ENCODE measurements at places on chromosomes 1 and 21.

DNA sequence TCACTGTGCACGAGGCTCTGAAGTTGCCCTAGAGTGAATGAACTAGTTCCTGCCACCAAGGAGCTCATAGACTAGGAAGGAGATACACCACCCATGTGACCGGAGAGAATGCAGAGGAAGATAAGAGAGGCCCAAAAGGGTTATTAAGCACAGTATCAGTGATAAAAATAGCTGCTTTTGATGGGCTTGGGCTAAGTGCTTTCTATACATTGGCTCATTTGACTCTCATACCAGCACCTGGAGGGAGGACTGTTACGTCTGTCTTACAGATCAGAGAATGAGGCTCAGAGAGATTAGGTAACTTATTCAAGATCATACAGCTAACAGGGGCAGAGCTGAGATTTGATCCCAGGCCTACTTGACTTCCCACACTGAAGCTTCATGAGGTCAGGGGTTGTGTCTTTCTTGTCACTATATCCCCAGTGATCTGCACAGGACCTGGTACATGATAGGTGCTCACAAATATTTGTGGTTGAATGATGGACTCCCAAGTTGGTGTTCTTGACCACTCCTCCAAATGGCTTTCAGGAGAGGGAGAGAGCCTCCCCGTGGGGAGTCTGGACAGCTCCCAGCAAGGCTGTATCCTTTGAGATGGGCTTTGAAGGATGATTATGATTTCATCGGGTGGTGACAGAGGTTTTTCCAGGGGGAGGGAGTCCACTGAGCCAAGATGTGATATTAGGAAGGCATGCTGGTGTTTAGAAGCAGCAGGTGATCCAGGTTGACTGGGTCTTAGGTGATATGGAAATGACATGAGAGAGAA lies 14.4 kb downstream of the PPFIA4 start:
- DNase-seq, result no peak

GRCh38 chr1:187655104-187655503 lies 826.4 kb downstream of the PLA2G4A start:
- DNase-seq, result peak; percentile 71

GRCh38 chr1:245956225-245956624 lies 550.9 kb downstream of the SMYD3 start:
- DNase-seq, result peak; percentile 70

GRCh38 chr1:116325922-116326321 lies 47.1 kb upstream of the ATP1A1 start:
- DNase-seq, result no peak

- peak; percentile 72 for DNase-seq
These were observed 59.8 kb upstream of the CSF1 start for GRCh38 chr1:109850827-109851226.

DNA sequence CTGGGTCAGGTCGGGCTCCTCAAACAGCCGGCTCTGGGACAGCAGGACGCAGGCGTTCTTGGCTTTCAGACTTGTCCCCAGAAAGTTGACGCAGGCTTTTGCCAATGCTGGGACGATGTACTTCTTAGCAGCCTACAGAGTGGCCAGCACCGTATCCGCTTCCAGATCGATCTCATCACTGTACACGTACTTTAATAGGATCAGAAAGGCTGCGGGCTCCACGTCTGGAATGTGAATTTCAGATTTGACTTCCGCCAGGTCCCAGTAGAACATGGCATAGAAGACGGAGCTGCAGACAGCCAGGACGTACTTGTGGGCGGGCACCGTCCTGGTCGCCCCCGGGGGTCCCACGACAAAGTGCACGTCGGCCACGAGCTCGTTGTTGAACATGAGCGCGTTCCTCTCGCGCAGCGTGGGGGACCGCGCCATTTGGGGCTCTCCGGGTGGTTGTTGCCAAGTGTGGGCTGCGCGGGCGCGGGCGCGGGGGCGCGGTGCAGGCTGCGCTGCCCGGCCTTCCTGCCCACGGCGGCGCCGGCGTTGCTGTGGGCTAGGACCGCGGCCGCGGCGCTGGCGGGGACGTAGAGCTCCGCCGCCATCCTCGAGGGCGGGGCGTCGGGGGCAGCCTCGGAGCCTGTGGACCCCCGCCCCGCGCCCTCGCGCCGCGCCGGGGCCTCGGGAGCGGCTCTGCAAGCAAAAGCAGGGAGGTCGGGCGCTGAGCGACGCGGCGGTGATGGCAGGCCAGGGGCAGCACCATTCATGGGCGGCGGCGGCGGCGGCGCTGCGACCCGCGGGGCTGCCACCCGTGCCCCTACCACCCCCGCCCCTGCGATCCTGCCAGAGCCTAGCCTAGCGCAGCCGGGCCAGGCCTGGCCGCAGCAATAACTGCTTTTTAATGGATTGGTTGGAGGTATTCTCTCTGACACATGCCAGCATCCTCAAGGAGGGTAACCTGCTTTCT lies 10.6 kb downstream of the CNR2 start:
- no peak for DNase-seq

GRCh38 chr1:203219171-203219570 lies 10.3 kb downstream of the CHIT1 start:
- DNase-seq, result no peak

GRCh38 chr1:229582011-229582694 lies 23.6 kb upstream of the ABCB10 start:
- no peak for DNase-seq

- DNase-seq, result no peak
These were observed 29.5 kb downstream of the VAMP4 start for GRCh38 chr1:171712341-171712740.

- DNase-seq, result no peak
These were observed 207.2 kb downstream of the CHRM3 start for GRCh38 chr1:239593527-239593926.

DNA sequence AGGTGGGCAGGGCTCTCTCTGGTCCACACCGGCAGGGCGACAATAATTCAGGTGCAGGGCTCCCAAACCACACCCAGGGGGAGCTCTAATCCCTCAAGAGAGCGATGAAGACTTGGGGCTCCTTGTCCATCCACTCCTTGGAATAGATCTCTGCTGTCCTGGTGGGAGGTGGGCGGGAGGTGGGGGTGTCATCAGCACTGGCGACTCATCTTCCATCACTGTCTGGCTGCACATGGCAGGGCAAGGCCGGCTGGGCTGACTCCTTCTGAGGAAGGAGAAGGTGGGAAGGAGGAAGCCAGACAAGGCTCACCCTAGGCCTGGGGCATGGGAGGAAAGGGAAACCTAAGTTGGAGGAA lies 29.3 kb downstream of the TNNT2 start:
- peak; percentile 76 for DNase-seq

DNA sequence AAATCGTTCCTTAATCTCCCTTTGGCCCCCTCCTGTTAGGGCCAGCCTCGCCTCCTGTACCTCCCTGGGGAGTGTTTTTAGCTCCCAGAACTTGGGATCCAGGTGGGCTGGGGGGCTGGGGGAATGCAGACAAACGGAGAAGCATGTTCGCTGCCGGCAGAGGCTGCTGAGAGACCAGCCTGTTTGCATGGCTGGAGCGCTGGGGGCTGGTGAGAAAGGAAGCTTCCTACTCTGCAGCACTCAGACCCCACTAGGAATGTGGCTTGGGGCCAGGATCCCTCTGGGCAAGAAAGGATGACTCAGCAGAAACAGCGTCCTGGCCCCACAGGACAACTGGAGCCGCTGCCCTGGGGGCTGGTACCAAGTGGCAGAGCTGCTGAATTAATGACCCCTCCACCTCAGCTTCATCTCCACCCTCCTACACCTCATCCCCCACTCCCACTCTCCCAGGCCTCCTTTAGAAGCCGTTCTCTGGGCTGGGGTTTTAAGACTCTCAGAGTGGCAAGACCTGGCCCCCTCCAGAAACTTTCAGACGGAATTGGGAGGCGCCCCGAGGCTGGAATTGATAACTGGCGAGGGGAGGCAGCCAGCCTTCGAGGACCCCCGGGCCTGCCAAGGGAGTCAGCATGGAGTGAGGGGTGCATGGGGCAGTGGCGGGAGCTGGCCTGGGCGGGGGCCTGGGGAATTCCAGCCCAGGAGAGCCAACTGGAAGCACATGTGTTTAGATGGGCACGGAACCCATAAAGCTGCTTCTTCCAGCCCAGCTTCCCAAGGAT lies 28.5 kb upstream of the EPS8L3 start:
- DNase-seq, result peak; percentile 95

DNA sequence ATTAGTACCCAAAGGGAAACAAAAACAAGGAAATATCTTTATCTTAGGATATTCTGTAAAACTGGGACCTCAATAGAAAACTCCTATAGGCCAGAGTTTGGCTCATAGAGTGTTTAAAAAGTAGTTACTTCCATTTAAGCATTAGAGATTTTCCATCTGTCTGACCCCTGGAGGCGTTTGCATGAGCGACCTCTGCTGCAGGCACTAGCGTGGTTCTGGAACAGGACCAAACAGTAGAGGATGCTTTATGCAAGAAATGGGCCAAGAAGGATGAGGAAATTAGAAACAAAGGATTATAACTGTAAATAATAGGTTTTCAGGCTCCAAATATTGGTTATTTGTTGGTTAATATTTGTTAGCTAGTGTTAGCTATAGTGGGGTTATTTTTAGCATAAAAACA lies 5.7 kb downstream of the ZBTB40 start:
- no peak for DNase-seq

- DNase-seq, result no peak
These were observed 43.7 kb downstream of the RHOU start for GRCh38 chr1:228778961-228779360.

Data from ELR (cell line).